ENCODE measurements at places on chromosomes 1 and 21. TPM values are rescaled to one million over a fixed set of nuclear protein-coding genes. Genes with fewer than 3 reads are reported as not detected.

GRCh38 chr1:40003156-40004093 lies 37.1 kb upstream of the CAP1 start:
- H3K27ac ChIP-seq: no peak overlapping the region
- DNase-seq: no peak
- H3K36me3 ChIP-seq: no peaks in the 10 kb centered on the region
- H3K27me3 ChIP-seq: no peaks in the 10 kb centered on the region

DNA sequence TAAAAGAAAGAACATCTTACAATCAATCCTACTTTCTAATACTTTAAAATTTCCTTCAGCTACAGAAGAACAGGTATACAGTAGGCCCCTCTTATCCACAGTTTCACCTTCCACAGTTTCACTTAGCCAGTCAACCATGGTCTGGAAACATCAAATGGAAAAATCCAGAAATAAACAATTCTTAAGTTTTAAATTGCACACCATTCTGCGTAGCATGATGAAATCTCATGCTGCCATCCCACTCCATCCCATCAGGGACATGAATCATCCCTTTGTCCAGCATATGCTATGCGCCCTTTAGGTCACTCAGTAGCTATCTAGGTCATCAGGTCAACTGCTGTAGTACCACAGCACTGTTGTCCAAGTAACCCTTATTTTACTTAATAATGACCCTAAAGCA lies 67.7 kb downstream of the HSF2BP start:
- H3K4me1 ChIP-seq: no peaks in the 10 kb centered on the region
- H3K36me3 ChIP-seq: no peaks in the 10 kb centered on the region
- H3K4me3 ChIP-seq: no peak overlapping the region
- H3K27ac ChIP-seq: no peak overlapping the region

DNA sequence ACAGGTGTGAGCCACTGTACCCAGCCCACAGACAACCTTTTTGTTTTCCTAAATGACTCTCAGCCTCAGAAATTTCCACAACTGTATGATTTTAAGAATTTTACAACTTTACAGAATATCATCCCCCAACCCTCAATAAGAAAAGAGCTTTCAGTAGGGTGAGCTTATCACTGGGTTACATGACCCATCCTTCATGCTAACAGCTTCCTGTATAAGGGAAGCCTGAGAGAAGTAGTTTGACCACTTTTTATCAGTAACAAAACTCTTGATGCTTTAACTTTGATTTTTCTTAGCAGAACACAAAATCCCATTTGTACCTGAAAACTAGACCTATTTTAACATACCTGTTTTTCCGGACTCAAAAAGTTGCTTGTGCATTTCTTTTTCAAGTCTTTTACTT lies 9.7 kb upstream of the MYBPHL start:
- H3K27me3 ChIP-seq: no peaks in the 10 kb centered on the region
- DNase-seq: no peak
- H3K4me3 ChIP-seq: no peak overlapping the region
- H3K27ac ChIP-seq: no peak overlapping the region
- H3K36me3 ChIP-seq: peaks cover 19% of the 10 kb centered on the region
- no peaks in the 10 kb centered on the region for H3K4me1 ChIP-seq

DNA sequence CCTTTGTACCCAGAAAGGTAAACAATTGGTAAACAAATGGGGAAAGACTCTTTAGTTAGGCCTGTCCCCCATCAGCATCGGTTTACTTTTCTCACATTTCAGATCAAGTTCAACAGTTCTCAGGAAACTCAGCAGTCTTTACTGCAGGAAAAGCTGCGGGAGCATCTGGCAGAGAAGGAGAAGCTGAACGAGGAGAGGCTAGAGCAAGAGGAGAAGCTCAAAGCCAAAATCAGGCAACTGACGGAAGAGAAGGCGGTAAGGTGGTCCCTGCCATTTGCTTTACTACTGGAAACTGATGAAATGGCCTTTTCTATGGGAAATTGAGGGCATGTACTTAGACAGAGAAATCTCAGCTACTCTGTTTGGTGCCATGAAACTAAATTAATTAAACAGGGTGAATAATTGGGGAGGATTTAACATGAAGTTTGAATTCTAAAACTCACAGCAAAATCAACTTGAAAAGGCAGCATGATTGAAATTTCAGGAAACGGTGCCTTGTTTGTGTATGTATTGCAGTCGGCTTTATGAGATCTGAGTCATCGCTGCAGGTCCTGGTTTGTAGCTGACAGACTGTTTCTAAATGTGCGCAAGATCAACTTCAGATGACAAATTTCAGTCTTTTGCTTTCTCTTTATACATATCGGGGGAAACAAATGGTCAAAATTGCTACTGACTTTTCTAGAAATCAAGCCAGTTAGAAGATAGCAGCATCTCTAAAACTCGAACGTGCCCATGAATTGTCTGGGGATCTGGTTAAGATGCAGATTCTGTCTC lies 67.9 kb upstream of the EFHD2 start:
- H3K27me3 ChIP-seq: no peaks in the 10 kb centered on the region
- no peaks in the 10 kb centered on the region for H3K36me3 ChIP-seq
- H3K4me3 ChIP-seq: no peak overlapping the region

GRCh38 chr1:209797978-209798639 lies 7.8 kb downstream of the IRF6 start:
- no peak for DNase-seq
- no peak overlapping the region for H3K4me3 ChIP-seq
- H3K36me3 ChIP-seq: no peaks in the 10 kb centered on the region

- H3K27me3 ChIP-seq: no peaks in the 10 kb centered on the region
- H3K4me1 ChIP-seq: no peaks in the 10 kb centered on the region
- no peak overlapping the region for H3K4me3 ChIP-seq
- no peak overlapping the region for H3K27ac ChIP-seq
- no peak for DNase-seq
- no peaks in the 10 kb centered on the region for H3K36me3 ChIP-seq
These were observed 207.3 kb downstream of the LHX8 start for GRCh38 chr1:75341537-75341936.

GRCh38 chr1:15852828-15853302 lies 5.4 kb downstream of the SPEN start:
- no peaks in the 10 kb centered on the region for H3K36me3 ChIP-seq
- H3K4me3 ChIP-seq: no peak overlapping the region
- no peak overlapping the region for H3K27ac ChIP-seq
- DNase-seq: no peak
- peaks cover 6% of the 10 kb centered on the region for H3K4me1 ChIP-seq

GRCh38 chr1:100607628-100608240 lies 69.8 kb downstream of the GPR88 start:
- H3K27me3 ChIP-seq: no peaks in the 10 kb centered on the region
- H3K27ac ChIP-seq: no peak overlapping the region
- no peaks in the 10 kb centered on the region for H3K4me1 ChIP-seq
- H3K4me3 ChIP-seq: no peak overlapping the region

Gene CD1D
- 3.2 TPM for total RNA-seq

Gene SYCP1
- not detected for total RNA-seq

Gene RGS18
- total RNA-seq: 6.2 TPM

Measured in kidney (tissue), 22 donors.